ENCODE measurements at places on chromosomes 4 and X.

DNA sequence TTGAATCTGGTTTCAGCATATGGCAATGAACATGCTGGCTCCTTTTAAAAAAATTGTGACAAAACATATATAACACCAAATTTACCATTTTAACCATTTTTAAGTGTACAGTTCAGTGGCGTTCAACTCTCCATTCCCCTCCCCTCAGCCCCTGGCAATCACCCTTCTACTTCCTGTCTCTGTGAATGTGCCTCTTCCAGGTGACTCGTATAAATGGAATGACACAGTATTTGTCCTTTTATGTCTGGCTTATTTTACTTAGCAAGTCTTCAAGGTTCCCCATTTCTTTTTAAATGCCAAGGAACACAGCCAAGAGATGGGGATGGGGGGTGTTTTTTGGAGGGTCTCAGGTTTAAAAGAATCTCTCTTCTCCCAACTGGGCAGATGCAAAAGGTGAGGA, 35.4 kb upstream of the BCLAF3 start:
- no peak for DNase-seq

- peak; percentile 68 for DNase-seq
Measured at GRCh38 chrX:47380268-47380667, 9.9 kb downstream of the ZNF157 start.

DNA sequence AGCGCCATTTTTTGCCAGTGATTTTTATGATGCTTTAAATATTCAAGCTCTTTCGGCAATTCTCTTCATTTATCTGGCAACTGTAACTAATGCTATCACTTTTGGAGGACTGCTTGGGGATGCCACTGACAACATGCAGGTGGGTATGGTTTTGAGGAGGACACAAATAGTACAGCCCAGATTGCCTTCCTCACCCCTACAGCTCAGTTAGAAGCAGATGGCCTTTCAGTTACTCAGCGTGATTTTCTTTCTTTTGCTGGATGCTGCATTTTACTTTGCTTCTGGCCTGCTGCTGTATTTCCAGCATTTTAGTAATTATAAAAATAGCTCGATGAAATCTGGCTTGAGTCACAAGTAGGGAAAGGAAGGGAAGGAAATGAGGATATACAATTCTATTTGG, 114.7 kb downstream of the SLC4A4 start:
- DNase-seq = no peak

DNA sequence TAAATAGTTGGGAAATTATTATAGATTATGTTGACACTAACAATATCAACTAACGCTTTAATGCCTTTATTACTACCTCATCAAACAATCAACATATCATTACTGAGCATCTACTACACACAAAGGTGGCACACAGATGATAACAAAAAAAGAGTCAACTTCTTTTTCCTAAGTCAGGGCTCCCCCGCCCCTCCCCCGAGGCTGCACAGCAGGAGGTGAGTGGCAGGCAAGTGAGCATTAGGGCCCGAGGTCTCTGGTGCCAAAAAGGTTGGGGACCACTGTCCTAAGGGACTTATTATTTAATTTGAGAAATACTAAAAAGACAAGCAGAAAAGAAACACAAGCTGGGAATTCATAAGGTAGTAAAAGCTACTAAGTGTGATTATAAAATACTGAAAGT, 50.3 kb upstream of the MCF2 start:
- DNase-seq = no peak

GRCh38 chr4:3864742-3865721, 98.8 kb downstream of the ADRA2C start:
- DNase-seq = no peak

- no peak for DNase-seq
Measured at GRCh38 chr4:3111461-3111860, 37.0 kb downstream of the HTT start.

DNA sequence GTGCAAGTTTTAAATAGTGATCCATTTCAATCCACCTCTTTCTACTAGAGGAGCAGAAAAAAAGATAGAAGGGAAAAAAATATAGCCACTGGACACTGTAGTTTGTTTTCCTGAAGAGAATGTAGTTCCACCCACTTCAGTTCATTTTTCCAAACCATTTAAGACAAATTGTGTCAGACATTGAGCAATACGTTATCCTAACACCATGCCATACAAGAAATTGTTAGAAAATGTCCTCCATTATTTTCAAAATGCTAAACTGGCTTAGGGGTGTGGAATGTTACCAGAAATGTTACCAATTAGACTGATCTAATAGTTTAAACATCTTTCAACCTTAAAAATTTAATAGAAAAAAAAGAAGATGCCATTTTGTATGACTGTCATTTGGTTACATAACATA, 48.6 kb upstream of the ETNPPL start:
- no peak for DNase-seq

DNA sequence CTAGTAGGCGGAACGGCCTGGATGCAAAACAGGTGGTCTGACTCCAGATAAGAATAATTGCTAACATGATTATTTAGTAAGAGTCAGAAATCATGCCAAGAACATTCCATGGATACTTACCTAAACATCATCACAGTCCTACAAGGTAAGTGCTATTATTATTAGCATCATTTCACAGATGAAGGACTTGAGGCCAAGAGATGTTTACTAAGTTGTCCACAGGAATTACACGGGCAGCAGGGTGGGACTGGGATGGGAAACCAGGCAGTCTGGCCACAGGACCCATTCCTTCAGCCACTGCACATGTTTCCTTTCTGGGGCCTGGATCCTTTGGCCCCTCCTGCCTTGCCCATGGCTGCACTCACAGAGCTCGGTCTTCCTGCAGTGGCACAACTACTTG, 48.3 kb downstream of the ANAPC4 start:
- DNase-seq = no peak

- DNase-seq = no peak
Measured at GRCh38 chr4:138655985-138656384, 359.6 kb upstream of the NOCT start.

DNA sequence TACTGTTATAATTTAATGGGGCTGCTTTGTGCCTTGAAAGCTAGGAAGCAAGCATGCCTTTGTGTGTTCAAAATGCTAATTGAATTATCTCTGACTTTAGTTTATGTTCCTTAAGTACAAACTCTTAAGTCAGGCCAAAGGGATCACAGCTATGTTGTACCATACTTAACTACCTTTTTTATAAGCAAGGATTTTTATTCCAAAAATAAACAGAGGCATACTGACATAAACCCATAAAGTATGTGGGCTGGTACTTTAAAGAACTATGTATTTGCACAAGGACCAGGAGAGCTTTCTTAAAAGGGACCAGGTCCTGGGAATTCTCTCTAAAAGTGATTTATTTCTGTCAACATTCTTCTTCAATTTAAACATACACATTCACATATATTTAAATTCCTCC, 57.8 kb upstream of the HCCS start:
- no peak for DNase-seq

- DNase-seq = no peak
Measured at GRCh38 chrX:145773006-145773405, 44.6 kb upstream of the SLITRK2 start.

GRCh38 chr4:169030562-169030982, 20.5 kb upstream of the CBR4 start:
- no peak for DNase-seq

GRCh38 chr4:61805227-61805626, 605.1 kb downstream of the ADGRL3 start:
- no peak for DNase-seq

DNA sequence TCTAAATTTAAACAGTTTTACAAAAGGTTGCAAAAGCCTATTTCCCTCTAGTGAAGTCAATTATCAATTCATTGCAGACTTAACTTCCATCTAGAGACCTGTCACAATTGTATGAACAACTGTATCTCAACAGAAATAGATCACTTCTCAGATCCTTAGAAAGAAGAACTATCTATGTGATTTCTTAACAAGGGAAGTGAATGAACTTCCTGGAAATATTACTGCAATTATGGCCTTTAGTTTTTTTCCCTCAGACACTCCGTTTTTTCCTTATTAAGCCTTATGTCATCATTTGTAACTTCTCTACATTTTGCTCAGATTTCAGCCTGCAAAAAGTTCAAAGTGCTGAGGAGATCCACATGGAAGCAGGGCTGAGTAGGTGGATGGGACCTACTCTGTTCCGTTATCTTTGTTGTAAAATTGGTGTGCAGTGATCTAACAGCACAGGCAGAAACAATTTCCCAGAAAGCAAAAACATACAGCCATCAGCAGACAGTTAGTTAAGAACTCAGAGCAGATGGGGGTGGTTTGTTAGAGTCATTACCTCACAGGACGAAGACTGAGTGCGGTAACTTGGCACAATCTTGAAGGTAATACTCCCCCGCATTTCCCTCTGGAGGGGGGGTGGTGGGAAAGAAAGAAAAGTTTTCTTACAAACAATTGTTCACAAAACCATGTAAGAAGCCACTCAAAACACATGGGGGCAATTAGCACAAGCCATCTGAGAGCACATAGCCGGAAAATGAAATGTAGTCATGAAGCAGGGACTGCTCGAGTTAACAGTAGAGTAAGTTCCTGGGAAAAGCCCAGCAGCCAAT, 112.3 kb downstream of the NYX start:
- DNase-seq = peak; percentile 15

All from stimulated activated CD4-positive, alpha-beta T cell treated with anti-CD3 and anti-CD28 coated beads, Interleukin-4, amount 100 ng/mL, for 24 hours (primary cell).